ENCODE measurements at places on chromosomes 1 and 21. TPM values are rescaled to one million over a fixed set of nuclear protein-coding genes. Genes with fewer than 3 reads are reported as not detected.

DNA sequence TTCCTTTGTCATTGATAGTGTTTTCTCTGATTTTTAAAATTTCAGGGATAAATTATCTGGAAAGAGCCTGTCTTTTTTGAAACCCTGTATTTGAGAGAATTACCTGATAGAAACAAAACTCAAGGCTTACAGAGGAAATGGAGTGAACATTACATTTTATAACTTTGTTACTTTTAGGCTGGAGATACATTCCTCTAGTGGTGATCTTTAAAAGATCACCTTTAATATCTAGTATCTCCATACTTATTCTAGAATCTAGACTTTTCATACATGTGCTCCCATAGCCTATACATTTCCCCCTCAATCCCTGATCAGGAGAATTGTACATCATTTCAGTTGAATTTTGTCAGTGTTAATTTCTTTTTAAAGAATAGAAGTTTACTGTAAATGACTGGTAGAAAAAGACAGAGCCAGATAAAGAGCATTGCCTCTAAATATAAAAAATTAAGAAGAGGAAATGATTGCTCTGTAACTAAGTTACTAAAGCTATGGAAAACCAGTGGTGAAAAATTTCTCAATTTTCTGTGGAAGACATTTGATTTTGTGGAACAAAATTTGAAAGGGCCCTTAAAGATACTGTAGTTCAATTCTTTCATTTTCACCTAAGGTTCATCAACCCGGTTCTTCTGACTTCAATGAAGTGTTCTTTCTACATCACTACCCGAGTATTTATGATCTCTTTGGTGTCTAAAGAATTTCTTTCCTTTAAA, 33.7 kb downstream of the RASAL2 start:
- no peak for DNase-seq

DNA sequence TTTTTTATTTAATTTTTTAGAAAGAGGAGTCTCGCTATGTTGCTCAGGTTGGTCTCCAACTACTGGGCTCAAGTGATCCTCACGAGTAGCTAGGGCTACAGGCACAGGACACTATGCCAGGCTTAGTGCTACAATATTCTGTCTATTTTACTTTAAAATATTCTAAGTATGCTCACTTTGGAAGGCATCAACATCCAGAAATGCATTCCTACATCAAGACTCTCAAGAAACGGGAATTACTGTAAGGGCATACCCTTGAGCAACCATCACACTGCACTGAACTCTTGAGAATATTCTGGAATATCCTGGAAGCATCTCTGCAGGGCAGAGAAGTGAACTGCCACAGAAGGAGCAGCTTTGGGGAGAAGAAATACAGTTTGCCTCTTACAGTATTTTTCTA, 565 bp upstream of the DMRTB1 start:
- DNase-seq = no peak

DNA sequence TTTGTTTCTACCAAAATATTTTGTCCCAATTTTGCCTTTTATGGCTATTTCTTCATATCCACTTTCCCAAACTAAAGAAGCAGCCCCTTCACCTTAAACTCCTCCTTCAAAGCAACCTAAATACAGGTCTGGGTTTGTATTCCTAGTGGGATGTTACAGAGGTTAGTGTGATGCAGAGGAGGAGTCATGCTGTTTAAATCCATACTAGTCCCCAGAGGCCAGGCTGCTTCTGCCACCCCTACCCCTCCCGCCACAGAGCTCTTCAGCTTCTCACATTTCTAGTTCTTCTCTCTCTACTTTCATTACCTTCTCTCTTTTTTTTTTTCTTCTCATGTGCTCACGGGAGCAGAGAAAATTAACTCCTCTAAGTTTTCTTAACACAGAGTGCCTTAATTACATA, 29.3 kb downstream of the SELL start:
- no peak for DNase-seq

DNA sequence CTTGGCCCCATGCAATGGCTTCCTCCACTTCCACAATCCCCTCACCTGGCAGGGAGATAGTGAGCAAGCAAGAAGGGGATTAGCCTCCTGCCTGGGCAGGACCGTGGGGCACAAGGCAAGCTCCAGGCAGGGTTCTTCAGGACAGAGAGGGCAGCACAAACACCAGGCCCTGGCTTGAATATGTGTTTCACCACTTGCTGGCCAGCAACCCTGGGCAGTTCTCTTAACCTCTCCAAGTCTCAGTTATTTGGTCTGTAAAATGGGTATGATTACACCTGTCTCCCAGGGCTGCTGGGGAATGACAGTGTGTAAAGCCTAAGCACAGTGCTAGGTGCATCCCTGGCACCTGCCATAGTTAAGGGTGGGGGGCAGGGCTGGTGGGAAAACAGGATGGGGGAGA, 31.9 kb downstream of the H3-3A start:
- DNase-seq = no peak

GRCh38 chr1:224170748-224171478, 12.1 kb upstream of the DEGS1 start:
- peak; percentile 26 for DNase-seq

NPHS2 gene
- not detected for total RNA-seq

GRCh38 chr21:43613755-43614638, 45.3 kb downstream of the HSF2BP start:
- peak; percentile 50 for DNase-seq

DNA sequence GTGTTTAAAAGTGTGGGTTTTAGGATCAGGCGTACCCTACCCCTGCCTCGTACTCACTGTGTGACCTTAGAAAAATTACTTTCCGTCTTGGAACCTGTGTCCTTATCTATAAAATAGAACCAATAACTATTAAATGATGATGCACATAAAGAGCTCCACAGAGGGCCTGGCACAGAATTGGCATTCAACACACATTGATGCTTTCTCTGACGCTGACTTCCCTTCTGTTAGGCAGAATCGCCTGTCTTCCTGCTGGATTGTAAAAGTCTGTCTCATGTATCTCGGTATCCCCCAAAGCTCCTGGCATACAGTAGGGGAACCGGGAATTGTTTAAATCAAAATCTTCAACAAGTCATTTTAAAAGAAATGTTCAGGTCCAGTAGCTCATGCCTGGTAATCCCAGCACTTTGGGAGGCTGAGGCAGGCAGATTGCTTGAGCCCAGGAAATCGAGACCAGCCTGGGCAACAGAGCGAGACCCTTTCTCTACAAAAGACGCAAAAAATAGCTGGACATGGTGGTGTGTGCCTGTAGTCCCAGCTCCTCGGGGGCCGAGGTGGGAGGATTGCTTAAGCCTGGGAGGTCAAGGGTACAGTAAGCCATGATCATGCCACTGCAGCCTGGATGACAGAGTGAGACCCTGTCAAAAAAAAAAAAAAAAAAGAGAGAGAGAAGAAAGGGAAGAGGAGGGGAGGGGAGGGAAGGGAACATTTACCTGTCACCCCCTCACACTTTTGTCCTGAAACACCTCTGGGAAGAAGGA, 41.3 kb upstream of the FHAD1 start:
- DNase-seq = no peak

- no peak for DNase-seq
These were observed 71.9 kb upstream of the CXADR start for GRCh38 chr21:17440969-17441368.

DNA sequence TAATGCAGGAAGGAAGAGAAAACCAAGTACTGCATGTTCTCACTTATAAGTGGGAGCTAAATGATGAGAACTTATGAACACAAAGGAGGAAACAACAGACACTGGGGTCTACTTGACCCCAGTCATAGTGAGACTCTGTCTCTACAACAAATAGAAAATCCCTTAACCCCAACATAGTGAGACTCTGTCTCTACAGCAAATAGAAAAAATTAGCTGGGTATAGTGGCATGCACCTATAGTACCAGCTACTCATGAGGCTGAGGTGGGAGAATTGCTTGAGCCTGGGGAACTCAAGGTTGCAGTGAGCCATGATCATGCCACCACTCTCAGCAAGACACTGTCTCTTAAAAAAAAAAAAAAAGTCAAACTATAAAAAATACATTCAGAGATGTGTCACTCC, 42.7 kb downstream of the GIPC2 start:
- no peak for DNase-seq

All from H4 (cell line).